Right ventricle myocardium inferior (tissue), 1 donor: ENCODE measurements at places on chromosomes 2 and 18. TPM values are rescaled to one million over a fixed set of nuclear protein-coding genes. Genes with fewer than 3 reads are reported as not detected.

DNA sequence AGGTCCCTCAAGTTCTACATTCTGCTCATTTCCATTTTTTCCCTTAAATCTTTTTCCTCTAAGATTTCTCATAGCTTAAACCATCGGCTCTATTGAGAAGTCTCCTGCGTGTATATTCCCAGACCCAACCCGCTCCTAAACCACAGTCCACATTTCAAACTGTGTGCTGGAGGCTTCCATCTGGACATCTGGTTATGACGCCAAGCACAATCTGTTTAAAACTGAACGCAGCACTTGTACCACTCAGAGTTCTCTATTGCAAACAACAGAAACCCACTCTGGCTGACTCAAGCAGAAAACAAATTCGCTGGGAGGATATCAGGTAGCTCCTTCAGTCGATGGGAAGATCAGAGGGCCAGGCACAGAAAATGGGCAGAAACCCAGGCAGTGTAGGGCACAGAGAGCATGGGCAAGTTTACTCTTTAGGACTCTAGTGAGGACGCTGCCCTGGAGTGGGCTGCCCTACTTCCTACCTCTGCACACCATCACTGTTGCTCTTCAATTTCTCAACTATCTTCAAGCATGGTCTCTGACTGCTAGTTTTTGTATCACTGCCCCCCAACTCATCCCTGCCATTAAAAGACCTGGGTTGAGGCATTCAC lies 5.6 kb upstream of the EML4 start:
- DNase-seq: no peak

DNA sequence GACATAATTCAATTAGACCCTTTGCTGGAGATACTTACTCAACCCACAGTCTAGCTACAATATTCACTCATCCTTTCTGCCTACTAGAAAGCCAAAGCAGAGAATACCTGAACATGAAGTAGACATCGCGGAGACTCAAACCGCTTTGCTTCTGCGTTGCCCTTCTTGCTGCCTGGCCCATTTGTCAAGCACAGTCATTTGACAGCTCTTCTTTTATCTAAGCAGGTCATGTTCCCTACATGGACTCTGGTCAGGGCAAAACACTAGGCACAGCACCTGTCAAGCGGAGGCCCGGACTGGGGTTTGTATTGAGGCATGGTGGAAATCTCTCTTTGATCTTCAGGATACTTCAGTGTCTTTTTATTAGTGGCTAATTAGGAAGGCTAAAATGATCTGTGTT lies 89.7 kb downstream of the FARSB start:
- DNase-seq: no peak

AMER3 gene
- total RNA-seq: not detected

DNA sequence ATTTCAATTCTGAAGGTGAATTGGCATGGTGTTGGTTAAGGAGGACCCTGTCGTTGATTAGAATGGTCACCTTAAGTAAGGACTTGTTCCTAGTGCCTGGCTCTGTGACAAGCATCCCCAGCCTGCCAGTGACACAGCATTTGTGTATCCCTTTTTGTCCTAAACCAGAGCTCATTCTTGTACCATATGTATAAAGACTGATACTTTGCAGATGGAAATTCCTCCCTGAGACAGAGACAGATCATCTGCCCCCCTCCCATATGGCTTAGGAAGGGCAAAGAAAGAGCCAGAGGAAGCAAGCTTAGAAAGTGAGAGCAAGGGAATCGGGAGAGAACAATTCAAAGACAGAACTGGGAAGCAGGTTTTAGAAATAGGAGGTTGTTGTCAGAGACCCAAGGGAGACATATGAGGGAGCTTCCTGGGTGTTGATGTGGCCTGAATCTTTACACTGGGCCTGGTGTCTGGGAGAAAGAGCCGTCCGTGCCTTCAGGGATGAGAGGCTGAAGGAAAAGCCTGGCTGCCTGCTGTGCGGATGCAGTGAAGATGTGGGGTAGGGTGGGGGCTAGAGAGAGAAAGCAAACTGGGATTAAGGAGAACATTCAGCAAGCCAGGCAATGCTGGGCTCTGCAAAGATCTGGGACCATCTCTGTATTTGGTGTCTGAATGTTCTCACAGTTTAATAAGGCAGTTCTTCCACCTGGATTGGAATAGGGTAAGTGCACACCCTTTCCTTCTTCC lies 13.2 kb upstream of the CHRNA1 start:
- no peak for DNase-seq

DNA sequence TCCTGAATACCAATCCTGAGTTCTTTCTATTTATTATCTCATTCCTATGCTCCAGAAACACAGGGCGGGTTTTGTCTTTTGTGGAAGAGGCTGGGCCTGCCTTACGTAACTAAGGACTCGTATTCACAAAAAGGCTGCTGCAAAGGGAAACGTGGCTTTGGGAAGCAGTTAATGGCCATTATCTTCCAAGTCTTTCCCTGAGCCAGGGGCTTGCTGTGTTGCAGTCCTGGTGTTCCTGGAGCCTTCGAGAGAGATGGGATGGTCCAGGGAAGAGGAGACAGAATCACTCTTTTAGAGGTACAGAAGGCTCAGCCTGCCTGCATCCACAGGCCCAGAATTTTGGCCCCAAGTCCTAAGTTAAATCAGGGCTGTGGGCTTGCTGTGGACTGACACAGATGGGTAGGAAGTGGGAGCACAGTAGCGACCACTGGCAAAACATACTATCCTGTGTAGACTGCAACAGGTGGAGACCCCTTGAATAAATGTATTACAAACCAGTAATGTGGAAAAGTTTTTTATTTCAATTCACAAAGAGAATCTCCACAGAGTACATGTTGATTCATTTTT lies 139.4 kb upstream of the ST6GAL2 start:
- DNase-seq: no peak

GRCh38 chr2:70718736-70719135 lies 49.3 kb downstream of the ADD2 start:
- DNase-seq: no peak

DNA sequence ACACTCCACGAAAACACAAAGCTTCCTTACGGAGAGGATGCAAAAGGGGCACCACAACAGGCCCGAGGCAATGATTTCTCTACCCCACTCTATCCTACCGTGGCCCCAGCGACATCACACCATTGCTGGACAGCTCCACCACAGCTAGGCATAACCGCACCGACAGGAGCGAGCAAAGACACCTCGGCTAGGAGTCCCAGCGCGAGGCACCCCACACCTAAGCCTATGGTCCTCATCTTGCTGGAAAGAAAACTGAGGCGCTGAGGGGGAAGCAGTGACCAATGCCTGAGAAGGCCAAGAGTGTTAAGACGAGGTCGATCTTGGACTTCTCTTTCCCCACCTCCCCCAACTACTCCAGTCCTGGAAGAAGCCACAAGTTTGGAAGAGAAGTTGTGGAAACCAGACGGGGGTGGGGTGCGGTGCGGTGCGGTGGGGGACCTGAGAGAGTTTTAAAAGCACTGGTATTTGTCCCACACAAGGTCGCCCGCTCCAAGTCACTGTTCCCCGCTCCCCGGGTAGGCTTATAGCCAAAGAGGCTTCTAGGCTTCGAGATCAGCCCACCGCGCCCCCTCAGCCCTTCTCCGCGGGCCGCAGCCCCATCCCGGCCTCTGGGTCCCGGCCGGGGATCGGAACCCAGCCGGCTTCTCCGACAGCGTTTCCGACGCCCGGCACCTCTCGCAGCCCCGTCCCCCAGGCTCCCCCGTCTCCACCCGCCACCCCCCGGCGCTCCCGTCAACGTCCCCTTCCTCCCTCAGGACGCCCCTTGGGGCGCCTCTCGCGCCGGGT lies 766 bp downstream of the PDE6D start:
- DNase-seq: no peak

GPR35 gene
- 2.2 TPM for total RNA-seq

DNA sequence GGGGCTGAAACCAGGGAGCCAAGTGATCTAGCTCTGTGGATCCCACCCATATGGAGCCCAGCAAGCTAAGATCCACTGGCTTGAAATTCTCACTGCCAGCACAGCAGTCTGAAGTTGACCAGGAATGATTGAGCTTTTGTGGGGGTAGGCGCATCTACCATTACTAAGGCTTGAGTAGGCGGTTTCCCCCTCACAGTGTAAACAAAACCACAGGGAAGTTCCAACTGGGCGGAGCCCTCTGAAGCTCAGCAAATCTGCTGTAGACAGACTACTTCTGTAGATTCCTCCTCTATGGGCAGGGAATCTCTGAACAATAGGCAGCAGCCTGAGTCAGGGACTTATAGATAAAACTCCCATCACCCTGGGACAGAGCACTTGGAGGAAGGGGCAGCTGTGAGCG lies 96.7 kb downstream of the CCDC148 start:
- no peak for DNase-seq

GRCh38 chr2:218831378-218831990 lies at the start of gene PRKAG3:
Gene PRKAG3 (minus strand): TSS chr2:218831803.
- peak; percentile 70 for DNase-seq

- no peak for DNase-seq
Measured at GRCh38 chr2:67260343-67261277, 136.5 kb upstream of the ETAA1 start.

SPEG gene
- total RNA-seq: 119 TPM

GRCh38 chr2:216142540-216142939 lies 33.4 kb downstream of the XRCC5 start:
- no peak for DNase-seq

DNA sequence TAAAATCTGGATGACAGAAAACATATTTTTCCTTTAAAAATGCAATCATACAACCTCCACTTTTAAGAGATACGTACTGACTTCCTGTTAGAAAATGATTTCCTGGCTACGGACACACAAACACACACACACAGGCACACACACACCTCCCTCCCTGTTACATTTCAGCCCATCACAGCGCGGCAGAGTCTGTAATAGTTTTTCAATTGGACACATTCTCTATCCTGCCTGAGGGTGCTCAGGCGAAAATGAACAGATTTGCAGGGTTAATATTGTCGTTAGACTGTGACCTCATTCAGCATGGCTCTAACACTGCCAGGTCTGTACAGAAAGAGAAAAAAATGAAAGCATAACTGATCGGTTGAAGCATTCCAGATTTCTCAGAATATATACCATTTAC lies 45.0 kb downstream of the KCTD1 start:
- no peak for DNase-seq

DNA sequence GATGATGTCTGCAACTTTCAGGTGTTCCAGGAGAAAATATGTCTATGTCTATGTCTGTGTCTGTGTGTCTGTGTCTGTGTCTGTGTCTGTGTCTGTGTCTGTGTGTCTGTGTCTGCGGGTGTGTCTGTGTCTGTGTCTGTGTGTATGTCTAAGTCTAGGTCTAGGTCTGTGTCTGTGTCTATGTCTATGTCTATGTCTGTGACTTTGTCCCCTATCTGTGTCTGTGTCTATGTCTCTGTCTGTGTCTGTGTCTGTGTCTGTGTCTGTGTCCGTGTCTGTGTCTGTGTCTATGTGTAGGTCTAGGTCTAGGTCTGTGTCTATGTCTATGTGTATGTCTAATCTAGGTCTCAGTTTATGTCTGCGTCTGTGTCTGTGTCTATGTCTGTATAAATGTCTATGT lies 10.5 kb downstream of the IL1R2 start:
- DNase-seq: no peak

HOXD13 gene
- not detected for total RNA-seq

GRCh38 chr2:143123911-143124310 lies 5.3 kb upstream of the ARHGAP15 start:
- DNase-seq: no peak

SERPINB3 gene
- total RNA-seq: not detected

DNA sequence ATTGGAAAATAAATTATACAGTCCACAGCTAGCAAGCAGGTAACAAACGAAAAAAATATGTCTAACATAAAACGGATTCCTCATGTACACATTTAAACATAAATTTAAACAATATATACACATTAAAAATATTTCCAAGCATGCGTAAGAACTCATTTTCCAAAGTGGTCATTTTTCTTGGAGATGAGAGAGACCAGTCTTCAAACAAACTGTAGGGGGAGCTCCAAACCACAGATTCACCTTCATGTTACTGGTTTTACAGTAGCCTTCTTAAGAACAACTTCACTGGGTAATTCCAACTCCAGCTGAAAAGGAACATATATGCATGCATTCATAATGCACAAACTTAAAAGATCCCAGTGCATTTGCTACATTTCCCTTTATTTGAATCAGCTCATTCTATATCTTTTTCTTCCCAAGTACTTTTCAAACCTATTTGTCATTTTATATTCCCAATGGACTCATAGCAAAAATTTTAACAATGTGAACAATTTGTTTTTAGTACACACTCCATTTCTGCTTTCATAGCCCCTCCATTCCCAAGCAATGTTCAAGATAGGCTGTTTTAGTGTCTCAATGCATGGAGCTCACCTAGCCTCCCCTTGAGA lies 4.7 kb upstream of the STAMBP start:
- no peak for DNase-seq

ACMSD gene
- not detected for total RNA-seq

SKOR2 gene
- not detected for total RNA-seq

DNA sequence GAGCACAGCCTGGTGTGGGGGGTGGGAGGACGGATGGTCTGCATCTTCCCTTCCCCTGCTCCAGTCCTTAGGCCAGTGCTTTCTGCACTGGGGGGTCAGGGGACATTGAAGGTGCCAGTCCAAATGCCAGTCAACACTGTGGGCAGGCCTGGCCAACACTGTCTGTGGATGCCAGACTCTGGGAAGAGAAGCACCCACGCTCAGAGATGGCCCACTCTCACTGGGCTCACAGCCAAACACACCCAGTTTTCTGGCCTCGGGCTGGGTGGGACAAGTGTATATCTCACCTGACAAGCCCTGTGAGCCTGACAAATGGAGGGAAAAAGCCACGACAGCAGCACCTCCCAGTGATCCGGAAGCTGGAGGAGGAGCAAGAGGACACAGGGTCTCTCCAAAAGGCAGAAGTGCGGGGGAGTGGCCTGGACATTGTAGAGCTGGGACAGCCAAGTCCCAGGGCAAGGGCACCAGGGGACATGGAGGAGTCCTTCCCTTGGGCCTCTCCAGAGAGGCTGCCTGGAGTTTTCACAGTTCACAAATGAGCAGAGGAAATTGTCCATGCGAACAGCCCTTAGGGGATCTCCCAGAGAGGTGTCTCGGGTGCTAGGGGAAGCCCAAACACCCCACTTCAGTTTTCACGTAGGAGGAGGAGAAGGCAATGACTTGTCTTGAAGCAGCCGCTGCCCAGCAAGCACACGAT lies 79.3 kb downstream of the SDC1 start:
- no peak for DNase-seq

ZNF532 gene
- total RNA-seq: 64.1 TPM

GRCh38 chr2:3545788-3546478 lies 12.2 kb downstream of the RNASEH1 start:
- DNase-seq: no peak

DNA sequence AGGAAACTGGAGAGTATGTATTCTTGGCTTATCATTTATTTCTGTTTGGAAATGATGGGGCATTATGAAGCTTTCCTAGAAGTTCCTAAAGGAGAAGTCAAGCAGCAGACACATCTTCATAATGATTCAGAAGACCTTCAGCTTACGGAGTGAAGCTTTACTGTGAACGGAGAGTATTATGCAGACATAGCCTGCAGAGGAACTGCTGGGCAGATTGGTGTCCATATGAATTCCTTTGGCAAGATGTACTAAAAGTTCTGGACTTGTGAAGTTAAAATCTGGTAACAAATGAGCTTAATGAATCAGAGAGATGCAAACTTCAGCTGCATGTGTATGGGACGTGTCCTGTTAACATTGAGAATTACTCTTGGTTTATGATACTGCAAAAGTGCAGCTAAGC lies 60.1 kb downstream of the NABP1 start:
- DNase-seq: no peak

GRCh38 chr2:166127217-166128155 lies at the start of gene SCN1A:
Gene SCN1A (minus strand): TSS chr2:166128020. CDS start chr2:166073621, 54,399 bp downstream.
- peak; percentile 25 for DNase-seq

GRCh38 chr2:66987733-66988132 lies 409.4 kb upstream of the ETAA1 start:
- no peak for DNase-seq
